IMR-90 (cell line): ENCODE measurements at places on chromosomes 5 and 9. TPM values are rescaled to one million over a fixed set of nuclear protein-coding genes. Genes with fewer than 3 reads are reported as not detected.
A peak's percentile ranks its signal among the peaks of the same experiment; 100 is the strongest.

Gene S1PR3
- total RNA-seq: 28.7 and 31.1 TPM in 2 replicates

Gene IFNA13
- not detected in 2 replicates for total RNA-seq

Gene GRIN1
- total RNA-seq: not detected in 2 replicates

Gene NRG2
- total RNA-seq: 0.18 TPM in 1 of 2 replicates, not detected in the other

Gene MEIKIN
- total RNA-seq: not detected in 2 replicates

Gene C1QTNF3
- total RNA-seq: 0.28 and 1.4 TPM in 2 replicates

Gene MSX2
- total RNA-seq: 1.9 and 2.2 TPM in 2 replicates

Gene PCDH1
- 0.83 and 0.90 TPM in 2 replicates for total RNA-seq

Gene SPIN1
- 141 and 189 TPM in 2 replicates for total RNA-seq

Gene UGT3A2
- total RNA-seq: not detected in 2 replicates

DNA sequence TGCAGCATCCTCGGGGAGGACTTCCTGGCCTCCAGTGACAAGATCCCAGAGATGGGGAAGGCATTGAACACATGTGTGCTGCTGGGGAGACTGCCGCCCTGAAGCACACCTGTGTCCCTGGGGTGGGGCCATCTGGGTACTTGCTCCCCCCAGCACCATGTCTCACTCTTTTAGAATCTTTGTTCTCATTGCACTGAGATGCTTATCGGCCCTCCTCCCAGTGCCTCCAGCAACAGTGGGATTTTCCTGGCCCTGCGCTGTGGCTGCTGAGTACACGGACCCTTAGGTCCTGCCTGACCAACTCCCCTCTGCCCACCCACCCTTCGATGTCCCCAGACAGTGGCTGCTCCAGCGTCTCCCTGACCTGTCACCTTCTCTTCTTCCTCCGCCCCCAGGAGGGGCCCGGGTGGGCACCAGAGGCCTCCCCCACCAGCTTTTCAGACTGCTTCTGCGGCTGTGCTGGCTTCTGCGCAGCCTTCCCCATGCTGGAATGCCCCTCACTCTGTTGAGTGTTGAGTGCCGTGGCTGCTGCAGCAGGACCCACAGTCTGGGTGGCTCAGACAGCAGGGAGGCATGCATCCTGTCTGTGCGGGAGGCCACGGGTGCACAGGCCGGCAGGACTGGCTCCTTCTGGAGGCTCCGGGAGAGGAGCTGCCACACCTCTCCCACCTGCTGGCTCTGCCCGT is 145.9 kb upstream of the IRX2 start:
- DNase-seq: no peak
- H3K36me3 ChIP-seq: no peaks in the 10 kb centered on the region
- H3K4me1 ChIP-seq: no peaks in the 10 kb centered on the region
- H3K27me3 ChIP-seq: no peaks in the 10 kb centered on the region

DNA sequence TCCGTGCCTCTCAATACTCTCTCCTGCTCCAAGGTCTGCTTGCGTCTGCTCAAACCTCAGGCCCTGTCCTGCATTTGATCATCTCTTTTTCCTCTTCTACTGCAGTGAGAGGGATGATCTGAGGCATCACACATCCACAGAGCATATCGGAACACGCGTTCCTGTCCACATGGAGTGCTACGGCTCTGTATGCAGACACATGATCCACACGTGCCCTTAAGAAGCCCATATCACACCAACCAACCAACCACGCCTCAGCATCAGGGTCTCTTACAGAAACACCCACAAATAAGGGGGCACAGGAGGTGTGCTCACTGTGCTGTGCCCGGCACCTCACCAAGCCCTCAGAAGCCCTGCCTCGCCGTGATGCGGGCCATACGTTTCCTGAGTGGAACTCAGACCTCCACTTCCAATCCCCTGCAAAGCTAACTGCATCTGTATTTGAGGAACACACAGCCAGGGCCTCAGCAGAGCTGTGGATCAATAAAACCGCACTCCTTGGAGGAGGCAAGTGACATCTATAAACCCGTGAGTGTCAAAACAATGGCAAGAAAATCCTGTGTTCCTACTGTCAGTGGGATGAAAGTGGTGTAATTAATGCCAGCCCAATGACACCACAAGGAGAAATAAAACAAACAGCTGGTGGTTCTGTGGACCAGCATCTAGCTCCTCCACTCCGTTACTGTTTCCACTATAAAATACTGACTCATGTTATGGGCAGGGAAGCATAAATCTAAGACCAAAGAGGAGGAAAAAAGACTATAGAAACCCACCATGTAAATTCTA is 40.4 kb downstream of the AK8 start:
- no peak overlapping the region for H3K4me3 ChIP-seq
- H3K4me1 ChIP-seq: peaks cover 2% of the 10 kb centered on the region; the same call in 1 of the 2 replicates
- peaks cover 25% of the 10 kb centered on the region for H3K27me3 ChIP-seq
- no peaks in the 10 kb centered on the region for H3K36me3 ChIP-seq
- no peak overlapping the region for H3K27ac ChIP-seq

- H3K4me1 ChIP-seq: no peaks in the 10 kb centered on the region; the same call in 1 of the 2 replicates
- H3K4me3 ChIP-seq: no peak overlapping the region
- DNase-seq: no peak
These were observed 30.7 kb upstream of the LPCAT1 start for GRCh38 chr5:1554410-1554967.

DNA sequence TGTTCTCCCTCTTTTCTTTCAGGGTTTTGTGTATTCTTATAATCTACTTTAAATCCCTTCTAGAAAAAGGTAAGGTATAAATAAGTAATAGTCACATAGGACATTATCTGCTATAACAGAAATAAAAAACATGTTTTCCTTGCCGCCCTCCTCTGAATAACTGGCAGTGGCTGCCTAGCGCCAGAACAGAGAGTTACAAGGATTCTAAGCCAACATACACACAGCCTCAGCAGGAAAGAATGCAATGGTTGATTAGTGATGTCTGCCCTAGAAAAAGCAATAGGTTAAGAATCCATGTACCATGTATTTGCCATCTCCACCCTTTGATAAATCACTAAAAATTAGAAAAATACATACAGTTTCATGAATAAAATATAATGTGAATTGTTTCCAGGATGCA is 4.9 kb downstream of the MED27 start:
- H3K27ac ChIP-seq: no peak overlapping the region
- peak; percentile 75 for DNase-seq
- H3K4me1 ChIP-seq: peaks cover 8% of the 10 kb centered on the region
- peaks cover 14% of the 10 kb centered on the region for H3K36me3 ChIP-seq
- no peak overlapping the region for H3K4me3 ChIP-seq

DNA sequence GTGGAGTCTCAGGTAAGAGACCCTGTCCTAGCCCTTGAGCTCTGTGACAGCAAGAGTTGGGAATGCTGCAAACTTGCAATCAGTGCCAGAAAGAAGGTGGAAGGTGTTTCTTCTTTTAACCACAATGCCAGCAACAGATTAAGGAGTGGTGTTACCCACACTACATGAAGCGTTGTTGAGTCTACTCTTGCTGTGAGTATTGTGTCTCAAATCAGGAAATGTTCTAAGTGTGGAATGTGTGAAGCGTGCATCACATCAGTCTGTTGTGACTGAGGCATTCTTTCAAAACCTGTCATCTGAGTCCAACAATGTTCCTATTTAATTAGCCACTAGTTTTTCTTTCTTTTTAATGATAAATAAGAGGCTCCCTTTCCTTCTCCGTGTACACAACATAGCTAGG is 2.9 kb upstream of the LURAP1L start:
- no peak overlapping the region for H3K4me3 ChIP-seq
- peaks cover 4% of the 10 kb centered on the region for H3K4me1 ChIP-seq
- H3K36me3 ChIP-seq: no peaks in the 10 kb centered on the region
- DNase-seq: peak; percentile 47
- H3K27me3 ChIP-seq: no peaks in the 10 kb centered on the region

DNA sequence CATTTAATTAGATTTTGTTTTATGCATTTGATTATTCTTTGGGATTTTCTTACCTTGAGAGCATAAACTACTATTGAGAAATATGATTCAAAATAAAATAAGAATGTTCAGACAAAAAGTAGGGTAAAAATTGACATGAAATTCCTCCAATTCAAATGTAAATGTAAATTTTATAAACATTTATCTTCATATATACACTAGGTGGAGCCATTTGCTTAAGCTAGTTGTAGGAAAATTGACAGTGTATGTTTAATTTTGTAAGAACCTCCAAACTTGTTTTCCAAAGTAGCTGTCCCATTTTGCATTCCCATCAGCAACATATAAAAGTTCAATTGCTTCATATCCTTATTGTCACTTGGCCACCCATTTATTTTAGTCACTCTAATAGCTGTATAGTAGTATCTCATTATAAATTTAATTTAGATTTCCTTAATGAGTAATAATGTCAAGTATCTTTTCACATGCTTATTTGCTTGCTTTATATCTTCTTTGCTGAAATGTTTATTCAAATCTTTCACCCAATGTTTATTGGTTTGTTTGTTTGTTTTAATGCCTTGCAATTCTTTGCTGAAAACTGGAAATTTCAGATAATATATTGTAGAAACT is 37.6 kb upstream of the SLCO6A1 start:
- H3K4me3 ChIP-seq: no peak overlapping the region
- H3K27me3 ChIP-seq: 0 out of 2 replicates have a peak, but pooled peaks cover 1% of the 10 kb centered on the region
- no peak overlapping the region for H3K27ac ChIP-seq

DNA sequence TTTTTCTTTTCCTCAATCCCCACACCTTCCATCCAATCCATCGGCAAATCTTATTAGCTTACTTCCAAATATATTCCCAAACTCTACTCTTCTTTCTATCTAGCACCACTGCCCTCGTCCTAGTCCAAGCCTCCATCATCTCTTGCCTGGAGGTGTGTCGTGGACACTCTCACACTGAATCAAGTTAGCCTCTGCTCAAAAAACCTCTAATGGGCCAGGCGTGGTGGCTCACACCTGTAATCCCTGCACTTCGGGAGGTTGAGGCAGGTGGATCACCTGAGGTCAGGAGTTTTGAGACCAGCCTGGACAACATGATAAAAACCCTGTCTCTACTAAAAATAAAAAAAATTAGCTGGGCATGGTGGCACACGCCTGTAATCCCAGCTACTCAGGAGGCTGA is 46.2 kb downstream of the PFDN1 start:
- no peak for DNase-seq
- no peak overlapping the region for H3K4me3 ChIP-seq
- no peaks in the 10 kb centered on the region for H3K27me3 ChIP-seq
- peaks cover 27% of the 10 kb centered on the region for H3K4me1 ChIP-seq
- H3K36me3 ChIP-seq: 0 out of 2 replicates have a peak, but pooled peaks cover 1% of the 10 kb centered on the region

- no peaks in the 10 kb centered on the region for H3K27me3 ChIP-seq
- no peak for DNase-seq
- H3K36me3 ChIP-seq: no peaks in the 10 kb centered on the region
- no peaks in the 10 kb centered on the region for H3K4me1 ChIP-seq
- H3K27ac ChIP-seq: no peak overlapping the region
- no peak overlapping the region for H3K4me3 ChIP-seq
These were observed 483.0 kb downstream of the EBF1 start for GRCh38 chr5:158616707-158617106.

GRCh38 chr9:117795271-117795670 is 91.1 kb downstream of the TLR4 start:
- no peak overlapping the region for H3K4me3 ChIP-seq
- DNase-seq: no peak
- no peak overlapping the region for H3K27ac ChIP-seq
- H3K27me3 ChIP-seq: no peaks in the 10 kb centered on the region
- H3K4me1 ChIP-seq: no peaks in the 10 kb centered on the region

GRCh38 chr9:98031169-98031568 is 25.4 kb upstream of the NANS start:
- no peaks in the 10 kb centered on the region for H3K27me3 ChIP-seq
- no peak overlapping the region for H3K4me3 ChIP-seq
- peaks cover 9% of the 10 kb centered on the region for H3K4me1 ChIP-seq
- H3K36me3 ChIP-seq: no peaks in the 10 kb centered on the region

- no peak overlapping the region for H3K4me3 ChIP-seq
- H3K27me3 ChIP-seq: peaks cover 2% of the 10 kb centered on the region; the same call in 1 of the 2 replicates
- DNase-seq: no peak
- H3K27ac ChIP-seq: no peak overlapping the region
These were observed 65.3 kb upstream of the ADRB2 start for GRCh38 chr5:148760945-148761638.

DNA sequence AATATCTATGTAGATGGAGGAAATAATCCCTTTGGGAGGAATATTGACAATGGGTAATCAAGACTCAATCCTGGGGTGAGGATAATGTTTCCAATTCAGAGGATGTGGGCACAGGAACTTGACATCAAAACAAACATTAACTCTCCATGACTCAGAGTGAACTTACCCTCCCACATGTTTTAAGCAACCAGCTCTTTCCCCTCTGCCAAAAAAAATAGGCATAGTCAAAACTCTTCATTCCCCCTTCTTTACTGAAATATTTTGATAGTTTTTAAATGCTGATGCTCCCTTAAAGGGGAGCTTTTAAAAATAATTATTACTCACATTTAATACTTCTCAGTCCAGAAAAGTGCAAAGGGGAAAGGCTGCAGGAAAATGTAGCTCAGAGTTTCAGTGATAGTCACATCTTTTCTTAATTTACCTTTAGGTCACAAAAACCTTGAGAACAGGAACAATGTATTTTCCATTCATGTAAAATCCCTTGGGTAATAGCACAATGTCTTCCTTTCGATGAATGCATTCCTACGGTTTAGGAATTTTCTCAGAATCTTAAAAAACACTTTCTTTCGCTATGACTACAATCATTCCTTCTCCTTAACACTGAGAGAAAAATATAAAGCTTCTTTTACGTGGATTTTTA is 298.4 kb upstream of the GRAMD2B start:
- no peak overlapping the region for H3K27ac ChIP-seq
- H3K4me1 ChIP-seq: no peaks in the 10 kb centered on the region

GRCh38 chr5:117189784-117190183 is 615.2 kb upstream of the SEMA6A start:
- DNase-seq: no peak
- no peak overlapping the region for H3K4me3 ChIP-seq
- no peaks in the 10 kb centered on the region for H3K36me3 ChIP-seq
- H3K27ac ChIP-seq: no peak overlapping the region
- H3K27me3 ChIP-seq: no peaks in the 10 kb centered on the region

DNA sequence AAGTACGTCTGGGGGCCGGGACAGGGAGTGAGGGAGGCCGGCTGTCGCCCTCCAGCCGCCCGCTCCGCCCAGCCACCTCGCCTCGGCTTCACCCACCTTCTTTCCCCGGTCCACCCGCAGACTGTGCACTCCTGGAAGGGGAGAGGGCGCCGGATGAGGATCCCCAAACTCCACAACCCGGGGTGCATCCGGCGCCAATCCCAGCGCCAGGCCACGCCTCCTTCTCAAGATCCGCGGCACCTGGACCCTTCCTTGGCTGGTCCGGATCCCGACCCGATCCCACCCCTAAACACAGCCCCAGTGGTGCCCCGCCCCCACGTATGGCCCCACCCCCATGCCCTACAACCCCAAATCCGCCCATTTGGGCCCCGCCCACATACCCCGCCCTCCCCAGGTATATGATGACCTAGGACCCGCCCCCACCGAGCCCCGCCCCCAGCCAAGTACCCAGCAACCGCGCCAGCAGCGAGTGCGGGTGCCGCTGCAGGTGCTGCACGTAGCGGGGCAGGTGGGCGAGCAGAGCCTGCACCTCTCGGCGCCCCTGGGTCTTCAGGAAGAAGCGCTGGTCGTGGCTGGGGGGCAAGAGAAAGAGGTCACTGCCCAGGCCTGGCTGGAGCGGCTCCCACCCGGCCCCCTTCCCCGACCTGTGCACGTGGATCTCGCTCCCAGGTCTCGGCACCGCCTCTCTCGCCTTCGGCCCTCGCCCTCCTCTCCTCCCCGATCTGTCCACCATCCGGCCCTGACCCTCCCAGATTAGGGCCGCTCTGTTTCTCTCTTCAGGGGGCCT is 3.2 kb downstream of the PIP5KL1 start:
- H3K27me3 ChIP-seq: no peaks in the 10 kb centered on the region
- no peak overlapping the region for H3K4me3 ChIP-seq
- H3K27ac ChIP-seq: no peak overlapping the region
- peaks cover 13% of the 10 kb centered on the region for H3K4me1 ChIP-seq

GRCh38 chr5:53438486-53439472 is 41.6 kb upstream of the FST start:
- H3K4me1 ChIP-seq: peaks cover 3% of the 10 kb centered on the region
- H3K4me3 ChIP-seq: no peak overlapping the region
- no peaks in the 10 kb centered on the region for H3K27me3 ChIP-seq
- peak; percentile 66 for DNase-seq
- no peaks in the 10 kb centered on the region for H3K36me3 ChIP-seq
